Activated CD4-positive, alpha-beta T cell treated with anti-CD3 and anti-CD28 coated beads, Interleukin-2, amount 10 ng/mL, durations not matched to agents 24 days and 14 days (primary cell): ENCODE measurements at places on chromosomes 5 and 9. TPM values are rescaled to one million over a fixed set of nuclear protein-coding genes. Genes with fewer than 3 reads are reported as not detected.

DNA sequence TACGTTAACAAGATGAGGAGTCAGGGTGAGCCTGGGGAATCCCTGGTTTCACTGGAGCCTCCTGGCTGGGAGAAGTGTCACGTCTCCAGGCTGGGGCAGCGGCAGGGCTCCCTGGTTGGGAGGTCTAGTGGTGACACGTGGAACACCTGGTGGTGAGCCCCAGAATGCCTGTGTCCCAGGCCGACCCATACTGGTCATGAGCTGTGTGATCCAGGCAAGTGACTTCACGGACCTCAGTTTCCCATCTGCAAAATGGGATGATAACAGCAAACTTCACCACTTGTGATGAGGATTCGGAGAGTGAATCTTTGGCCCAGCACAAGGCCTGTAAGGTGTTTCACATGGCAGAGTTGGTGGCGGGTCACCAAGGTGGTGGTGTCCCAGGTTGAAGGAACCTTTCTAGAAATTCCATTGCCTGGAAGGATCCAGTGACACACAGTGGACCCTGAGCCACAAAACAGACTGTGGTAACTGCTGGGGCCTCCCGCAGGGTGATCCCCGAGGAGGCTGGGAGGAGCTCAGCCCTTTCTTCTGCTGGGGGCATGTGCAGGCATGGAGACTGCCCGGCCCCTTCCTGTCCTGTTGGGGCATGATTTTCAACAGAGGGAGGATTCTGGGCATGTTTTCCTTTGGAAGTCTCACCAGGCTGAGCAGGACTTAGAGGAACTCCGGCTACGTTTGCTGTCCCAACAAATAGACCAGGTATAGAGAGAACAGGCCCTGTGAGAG, 153.9 kb upstream of the IER5L start:
- DNase-seq = no peak

The TTC23L gene
- total RNA-seq = not detected in 2 replicates

DNA sequence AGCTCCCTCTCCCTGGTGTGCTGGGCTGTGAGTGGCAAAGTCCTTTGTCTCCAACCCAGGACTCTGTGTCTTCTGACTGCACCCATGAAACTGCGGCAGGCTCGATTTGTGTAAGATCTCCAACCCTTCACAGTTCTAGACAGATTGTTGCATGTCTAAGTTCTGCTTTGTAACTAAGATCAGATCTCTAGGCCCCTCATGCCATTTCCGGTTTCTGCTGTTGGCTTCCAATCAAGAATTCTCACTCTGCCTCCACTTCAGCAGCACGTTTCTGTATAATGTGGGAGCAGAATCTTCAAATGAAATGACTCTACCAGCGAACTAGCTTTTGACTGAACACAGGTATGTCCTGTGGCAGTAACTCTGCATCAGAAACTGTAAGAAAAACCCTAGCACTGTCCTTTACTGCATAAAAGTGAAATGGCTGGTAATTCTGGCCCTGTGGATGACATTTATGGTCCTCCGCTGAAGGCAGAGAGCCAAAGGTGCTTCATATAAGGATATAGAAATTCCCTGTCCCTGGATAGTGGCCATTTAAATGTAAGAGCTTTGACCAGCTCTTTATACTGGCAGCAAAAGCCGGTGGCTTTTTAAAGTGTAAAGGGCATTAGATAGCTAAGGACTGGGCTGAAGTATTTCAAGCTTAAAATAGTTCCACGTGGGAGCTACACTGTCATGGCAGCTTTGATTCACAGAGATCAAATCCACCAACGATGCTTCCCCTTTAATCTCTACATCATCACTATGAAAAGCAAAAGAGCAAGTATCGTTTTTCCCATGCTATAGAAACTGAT, 319.0 kb upstream of the CDH6 start:
- no peak for DNase-seq

DNA sequence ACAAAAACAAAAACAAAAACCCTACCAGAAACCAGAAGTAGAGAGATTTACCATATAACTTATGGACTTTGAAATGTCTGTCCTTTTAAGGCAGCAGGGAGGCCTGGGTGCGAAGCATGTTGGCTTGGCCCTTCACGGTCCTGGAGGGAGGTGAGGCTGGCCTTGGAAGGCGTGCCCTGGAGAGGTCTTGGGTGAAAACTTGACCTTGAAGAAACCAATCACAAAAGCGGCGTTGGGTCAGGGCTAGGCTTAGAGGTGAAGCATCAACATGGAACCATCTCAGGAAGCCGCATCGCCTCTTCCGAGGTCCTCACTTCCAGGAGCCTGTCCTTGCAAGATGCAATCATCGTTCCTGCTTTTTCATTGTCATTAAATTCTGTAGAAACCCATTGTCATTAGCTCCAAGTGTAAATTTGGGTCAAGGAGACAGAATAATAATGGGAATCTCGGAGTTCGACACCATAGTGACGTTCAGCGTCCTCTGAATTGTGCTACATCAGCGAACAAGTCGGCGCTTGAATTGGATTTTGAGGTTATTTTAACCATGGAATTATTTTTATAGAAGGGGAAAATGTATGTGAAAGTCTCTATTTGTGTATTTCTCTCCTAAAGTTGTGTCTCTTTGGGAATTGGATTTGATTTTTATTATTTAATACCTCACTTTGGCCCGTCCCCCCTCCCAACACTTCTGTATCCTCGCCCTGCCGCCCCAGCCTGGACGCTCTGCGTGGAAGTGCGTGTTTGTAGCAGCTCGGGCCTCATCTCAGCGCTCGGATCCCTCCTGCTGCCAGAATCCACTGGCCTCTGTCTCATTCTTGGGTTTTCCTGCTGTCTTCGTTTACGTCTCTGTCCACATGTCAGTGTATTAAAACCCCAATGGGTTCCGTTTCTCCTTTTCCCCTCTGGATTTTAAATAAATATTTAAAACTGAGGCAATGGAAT, 11.1 kb upstream of the ORM1 start:
- no peak for DNase-seq

GRCh38 chr9:92659601-92660000, 10.3 kb downstream of the IPPK start:
- no peak for DNase-seq

DNA sequence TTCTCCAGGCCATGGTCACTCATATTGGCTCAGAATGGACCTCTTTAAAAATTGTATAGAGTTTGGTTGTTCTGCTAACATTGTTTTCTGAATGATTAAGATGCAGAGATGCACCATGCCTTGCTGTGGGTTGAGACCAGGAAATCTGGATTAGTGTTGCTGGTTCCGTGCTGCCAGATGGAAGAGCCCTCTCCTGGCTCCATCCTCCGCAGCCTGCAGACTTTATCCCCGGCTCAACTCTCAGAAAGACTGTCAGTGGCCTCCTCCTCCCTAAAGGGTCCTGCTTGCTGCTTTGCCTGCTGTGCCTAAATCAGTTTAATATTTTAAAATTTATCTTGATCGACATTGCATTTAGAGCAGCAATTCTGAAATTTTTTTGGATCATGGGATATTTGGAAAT, 196.7 kb downstream of the TENT4A start:
- no peak for DNase-seq

DNA sequence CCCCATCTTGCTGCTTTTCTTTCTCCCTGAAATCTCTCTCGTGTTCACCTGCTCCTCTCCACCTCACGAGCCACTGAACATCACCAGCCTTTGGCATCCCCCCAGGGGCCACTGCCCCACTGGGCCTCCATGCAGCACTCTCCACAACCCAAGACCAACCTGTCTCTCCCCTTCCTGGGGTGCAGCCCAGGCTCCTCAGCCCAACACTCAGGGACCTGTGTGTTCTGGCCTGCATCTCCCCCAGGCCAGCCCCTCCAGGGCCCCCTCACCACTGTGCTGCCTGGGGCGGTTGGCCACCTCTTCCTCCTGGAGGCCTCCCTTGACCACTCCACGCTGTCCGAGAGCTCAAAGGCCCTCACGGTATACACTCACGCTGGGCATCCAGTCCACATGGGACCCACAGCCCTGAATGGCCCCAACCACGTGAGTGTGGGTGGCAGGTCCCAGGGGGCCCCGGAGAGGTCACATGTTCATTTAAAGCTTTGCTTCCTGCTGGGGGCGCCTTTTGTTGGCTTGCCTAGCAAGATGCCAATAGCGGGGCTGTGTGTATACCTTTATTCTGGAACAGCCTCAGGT, 453 bp upstream of the DOK3 start:
- DNase-seq = no peak

The DNAJC18 gene
- total RNA-seq = 34.2 and 38.6 TPM in 2 replicates

The SLC31A2 gene
- total RNA-seq = 4.5 and 5.3 TPM in 2 replicates

GRCh38 chr9:134425401-134425800, 99.1 kb downstream of the RXRA start:
- no peak for DNase-seq

The CDC25C gene
- total RNA-seq = 6.7 and 7.9 TPM in 2 replicates

GRCh38 chr5:151223447-151224264, at the start of gene CCDC69:
CCDC69 (minus strand) TSS chr5:151224092; CDS start chr5:151223970, 122 bp downstream.
- DNase-seq = peak; percentile 88

DNA sequence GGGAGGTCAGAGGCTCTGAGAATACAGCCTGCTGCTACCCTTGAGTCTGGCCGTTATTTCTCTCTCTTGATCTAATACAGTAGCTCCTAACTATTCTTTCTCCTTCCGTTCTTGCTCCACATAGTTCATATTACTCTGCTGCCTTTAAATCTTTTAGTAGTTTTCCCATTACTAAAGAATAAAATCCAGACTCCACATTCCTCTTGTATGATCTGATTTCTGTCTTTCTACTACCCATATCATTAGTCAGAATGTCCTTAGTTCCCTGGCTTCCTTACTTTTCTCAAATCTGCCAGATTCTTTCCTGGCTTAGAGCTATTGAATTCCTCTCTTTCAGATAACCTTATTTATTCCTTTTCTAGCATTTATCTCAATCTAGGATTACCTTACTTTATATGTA, 40.0 kb downstream of the MARCHF6 start:
- DNase-seq = no peak

The TAF1L gene
- 0.05 TPM in 1 of 2 replicates, not detected in the other for total RNA-seq

DNA sequence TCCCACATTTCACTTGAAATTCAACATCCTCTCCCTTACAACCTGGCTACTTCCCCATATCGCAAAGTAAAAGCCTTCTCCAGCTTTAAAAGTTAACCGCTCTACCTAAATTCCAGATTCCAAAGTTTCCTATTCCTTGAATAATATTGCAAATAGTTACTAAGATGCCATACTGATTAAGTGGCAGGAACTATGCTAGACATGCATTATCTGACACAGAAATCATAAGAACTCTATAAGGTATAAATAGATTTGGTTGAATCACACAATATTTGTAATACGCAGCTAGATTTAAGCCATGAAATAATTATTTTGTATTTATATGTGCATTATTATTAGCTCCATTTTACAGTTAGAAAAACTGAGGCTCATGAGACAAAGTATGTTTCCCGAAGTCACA, 92.8 kb downstream of the NFIB start:
- no peak for DNase-seq

- DNase-seq = no peak
Observed at GRCh38 chr9:98874721-98875255, 67.3 kb downstream of the GALNT12 start.

- DNase-seq = peak; percentile 85
Observed at GRCh38 chr9:133609311-133610098, at the start of gene FAM163B. FAM163B (minus strand) TSS chr9:133609389; CDS start chr9:133580223, 29,166 bp downstream.

DNA sequence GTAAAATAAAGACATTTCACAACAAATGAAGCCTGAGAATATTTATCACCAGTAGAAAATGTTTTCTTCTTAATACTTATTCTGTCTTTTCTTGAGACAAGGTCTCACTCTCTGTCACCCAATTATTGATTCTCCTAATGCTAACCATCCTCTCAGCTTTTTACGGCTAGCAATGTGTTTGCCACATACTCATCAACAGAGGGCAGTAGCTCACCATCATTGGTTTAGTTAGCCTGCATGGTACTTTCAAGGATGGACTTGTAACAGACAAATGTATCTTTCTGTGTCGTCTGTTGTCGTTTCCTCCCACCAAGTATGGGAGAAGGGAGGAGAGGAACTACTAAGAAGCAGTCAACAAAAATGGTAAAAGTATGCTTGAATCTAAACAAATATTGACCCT, 5.9 kb upstream of the ACO1 start:
- peak; percentile 85 for DNase-seq

The ADCY2 gene
- not detected in 2 replicates for total RNA-seq

GRCh38 chr5:553874-554273, 29.6 kb upstream of the SLC9A3 start:
- no peak for DNase-seq

DNA sequence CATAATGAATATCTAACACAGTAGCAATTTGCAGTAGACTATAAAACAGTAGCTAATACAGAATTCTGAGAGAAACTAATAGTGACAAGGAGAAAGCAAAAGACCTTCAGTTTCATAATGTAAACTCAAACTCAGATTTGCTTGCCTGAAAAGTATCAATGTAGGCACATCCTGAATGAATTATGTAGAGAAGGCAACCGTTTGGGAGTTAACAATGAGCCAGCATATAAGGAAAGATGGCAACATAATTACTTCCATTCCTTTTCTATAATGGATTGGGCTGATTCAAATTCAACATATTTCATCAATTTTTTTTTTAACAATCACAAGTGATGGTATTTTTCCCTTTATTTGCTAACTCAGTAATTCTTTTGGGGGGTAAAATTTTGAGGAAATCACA, 261.6 kb downstream of the SEMA5A start:
- no peak for DNase-seq

- DNase-seq = no peak
Observed at GRCh38 chr5:57258943-57259342, 85.1 kb downstream of the GPBP1 start.

The ACOT12 gene
- not detected in 2 replicates for total RNA-seq

- DNase-seq = no peak
Observed at GRCh38 chr9:93085676-93086075, 10.3 kb upstream of the CARD19 start.

DNA sequence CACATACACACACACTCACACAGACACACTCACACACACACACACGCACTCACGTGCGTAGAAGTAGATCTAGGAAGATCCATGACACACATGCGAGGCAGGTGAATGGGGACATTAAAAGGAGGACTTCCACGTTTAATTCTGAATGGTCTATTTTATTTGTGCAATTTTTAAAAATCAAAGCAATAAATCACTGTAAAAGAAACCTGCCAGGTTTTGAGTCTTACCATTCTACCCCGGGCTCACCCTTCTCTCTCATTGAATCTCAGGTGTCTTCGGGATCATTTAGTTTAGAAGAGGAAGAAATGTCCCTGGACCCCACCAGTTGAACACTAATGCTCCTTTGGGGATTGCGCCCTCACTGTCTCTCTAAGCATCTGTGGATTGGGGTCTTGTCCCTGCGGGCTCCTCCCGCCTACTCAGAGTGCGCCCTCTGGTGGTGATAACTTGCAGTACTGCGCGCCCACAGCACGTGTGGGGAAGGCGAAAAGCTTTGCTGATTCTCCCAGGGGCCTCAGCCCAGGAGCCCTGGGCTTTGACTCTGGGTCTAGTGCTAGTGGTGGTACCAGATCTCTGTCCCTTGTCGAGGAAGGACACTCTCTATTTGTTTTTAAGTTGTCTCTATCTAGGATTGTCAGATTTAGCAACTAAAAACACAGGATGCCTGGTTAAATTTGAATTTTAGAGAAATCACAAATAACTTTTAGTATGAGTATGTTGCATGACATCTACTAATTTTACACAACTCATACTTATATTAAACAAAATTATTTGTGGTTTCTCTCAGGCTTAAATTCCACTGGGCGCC, 34.8 kb downstream of the BOD1 start:
- peak; percentile 86 for DNase-seq

DNA sequence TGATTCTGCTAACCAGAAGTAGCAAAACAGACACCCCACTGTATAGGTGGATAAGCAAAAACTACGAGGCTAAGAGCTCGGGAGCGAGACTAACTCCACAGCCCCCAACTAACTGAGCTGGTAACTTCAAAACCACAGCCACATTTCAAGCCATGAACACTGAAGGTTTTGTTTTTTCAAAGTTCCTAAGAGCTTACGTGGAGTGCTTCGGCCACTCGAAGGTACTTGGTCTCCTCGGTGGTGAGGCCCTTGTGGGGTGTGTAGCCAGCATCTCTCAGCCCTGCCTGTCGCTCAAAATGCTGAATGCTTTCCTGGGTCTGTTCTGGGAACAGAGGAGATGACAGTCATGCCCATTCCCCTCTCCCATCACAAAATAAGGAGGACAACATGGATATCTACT, 11.1 kb downstream of the KIAA1191 start:
- DNase-seq = no peak
